SK-N-DZ (cell line): ENCODE measurements at places on chromosomes 16 and 17.

GRCh38 chr17:68302666-68303065 lies 11.4 kb downstream of the ARSG start:
- DNase-seq, result no peak

DNA sequence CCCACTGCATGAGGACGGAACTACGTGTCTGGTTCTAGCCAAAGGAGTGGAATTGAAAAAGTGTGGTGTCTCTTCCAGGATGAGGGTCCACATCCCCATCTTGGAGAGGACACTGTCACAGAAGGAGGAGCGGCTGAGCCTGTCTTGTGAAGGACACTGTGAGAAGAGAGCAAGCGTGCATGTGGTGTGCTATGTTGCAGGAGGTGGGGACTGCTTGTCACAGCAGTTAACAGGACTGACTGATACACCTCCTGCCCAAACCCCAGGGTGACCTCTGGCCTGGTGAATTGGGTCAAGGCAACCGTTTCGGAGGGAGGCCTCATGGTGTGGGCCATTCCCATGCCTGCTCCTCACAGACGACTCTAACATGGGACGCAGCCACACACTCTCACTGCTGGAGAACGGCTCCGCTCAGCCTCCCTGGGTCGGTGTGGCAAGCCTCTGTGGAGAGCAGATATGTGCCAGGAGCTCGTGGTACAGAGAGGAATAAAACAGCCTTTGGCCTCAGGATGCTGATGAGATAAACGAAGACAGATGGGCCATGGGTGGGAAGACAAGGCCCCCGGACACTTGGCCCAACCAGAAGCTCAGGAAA lies 56.4 kb upstream of the RBFOX3 start:
- no peak for DNase-seq

- DNase-seq, result no peak
These were observed 36.3 kb downstream of the SLC47A1 start for GRCh38 chr17:19569785-19570543.

- no peak for DNase-seq
These were observed 11.4 kb upstream of the ITGA3 start for GRCh38 chr17:50044483-50044882.

GRCh38 chr17:28982131-28982793 lies 23.6 kb downstream of the SEZ6 start:
- no peak for DNase-seq

GRCh38 chr17:63476854-63477479 lies at the start of gene ACE:
TSS of gene ACE (plus strand) at chr17:63477061. CDS start at chr17:63477095, 34 bp downstream.
- peak; percentile 75 for DNase-seq

DNA sequence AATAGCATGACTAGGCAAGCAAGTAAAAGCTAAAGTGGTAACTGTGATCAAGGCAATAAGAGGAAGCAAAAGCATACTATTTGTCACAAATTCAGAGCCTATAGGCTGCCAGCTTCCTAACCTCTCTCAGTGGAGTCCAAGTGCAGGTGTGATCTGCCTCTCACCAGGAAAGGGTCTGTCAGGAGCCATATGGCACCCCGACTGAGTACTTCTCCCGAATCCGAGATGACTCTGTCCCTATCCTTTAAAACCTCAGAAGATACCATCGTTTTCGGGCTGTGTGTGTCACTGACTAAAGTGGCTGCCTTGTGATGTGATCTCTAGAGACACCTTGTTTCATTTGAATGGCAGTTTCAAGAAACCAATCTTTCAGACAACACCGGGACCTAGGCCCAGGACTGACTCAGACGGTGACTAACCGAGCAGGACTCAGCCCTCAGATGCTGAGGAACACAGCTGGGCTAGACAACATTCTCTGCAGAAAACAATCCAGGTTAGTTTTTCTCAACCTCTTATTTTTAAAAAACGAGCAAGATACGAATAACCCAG lies 63.6 kb downstream of the SMG6 start:
- no peak for DNase-seq

GRCh38 chr16:70646260-70647241 lies at the start of gene IL34:
TSS of gene IL34 (plus strand) at chr16:70646559. CDS start at chr16:70646948, 389 bp downstream.
- DNase-seq, result peak; percentile 77

GRCh38 chr16:8866118-8866883 lies 2.5 kb downstream of the CARHSP1 start:
- DNase-seq, result peak; percentile 50

- DNase-seq, result no peak
These were observed 2.6 kb downstream of the WSB1 start for GRCh38 chr17:27296428-27296979.

- no peak for DNase-seq
These were observed 190.1 kb upstream of the HS3ST4 start for GRCh38 chr16:25501530-25502255.

- no peak for DNase-seq
These were observed 188.7 kb upstream of the MPHOSPH6 start for GRCh38 chr16:82358606-82359221.

- DNase-seq, result no peak
These were observed 15.6 kb upstream of the PDK2 start for GRCh38 chr17:50079334-50080095.

GRCh38 chr16:54921206-54921824 lies 9.3 kb upstream of the IRX5 start:
- no peak for DNase-seq

DNA sequence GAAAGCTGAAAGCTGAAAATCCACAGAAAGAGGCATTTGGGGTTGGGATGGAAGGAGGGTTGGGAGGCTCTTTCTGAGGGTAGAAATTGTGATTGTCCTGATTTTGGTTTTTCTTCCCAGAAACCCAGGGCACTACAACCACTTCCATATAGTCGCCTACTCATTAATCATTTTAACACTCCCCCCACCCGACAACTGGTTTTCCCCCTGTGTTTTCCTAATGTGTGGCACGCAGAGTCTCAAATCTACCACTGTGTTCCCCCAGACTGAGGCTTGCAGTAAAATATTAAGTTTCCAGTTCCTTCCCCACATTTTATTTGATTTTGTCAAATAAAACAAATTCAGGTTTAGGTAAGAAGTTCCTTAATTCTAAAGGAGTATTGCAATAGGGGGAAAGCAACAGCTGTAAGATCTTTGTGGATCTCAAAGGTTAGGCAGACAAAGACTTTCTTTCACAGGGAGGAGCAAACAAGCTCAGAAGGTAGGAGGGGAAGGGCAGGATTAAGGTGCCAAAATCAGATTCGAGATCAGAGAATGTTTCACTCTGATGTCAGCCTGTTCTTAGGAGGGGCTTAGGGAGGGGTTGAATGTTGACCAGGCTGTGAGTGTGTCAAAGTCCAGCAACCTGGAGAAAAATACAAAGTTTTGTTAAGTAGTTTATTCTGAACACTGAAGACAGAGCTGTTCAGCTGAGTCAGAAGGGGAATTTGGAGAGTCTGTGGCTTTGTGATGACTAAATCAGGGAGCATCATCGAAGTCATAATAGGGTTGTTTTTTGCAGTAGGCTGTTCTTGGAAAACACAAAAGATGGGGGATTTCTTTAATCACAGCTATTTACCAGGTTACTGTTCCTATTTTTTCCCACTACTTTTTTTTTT lies 3.6 kb downstream of the ZNF267 start:
- no peak for DNase-seq

DNA sequence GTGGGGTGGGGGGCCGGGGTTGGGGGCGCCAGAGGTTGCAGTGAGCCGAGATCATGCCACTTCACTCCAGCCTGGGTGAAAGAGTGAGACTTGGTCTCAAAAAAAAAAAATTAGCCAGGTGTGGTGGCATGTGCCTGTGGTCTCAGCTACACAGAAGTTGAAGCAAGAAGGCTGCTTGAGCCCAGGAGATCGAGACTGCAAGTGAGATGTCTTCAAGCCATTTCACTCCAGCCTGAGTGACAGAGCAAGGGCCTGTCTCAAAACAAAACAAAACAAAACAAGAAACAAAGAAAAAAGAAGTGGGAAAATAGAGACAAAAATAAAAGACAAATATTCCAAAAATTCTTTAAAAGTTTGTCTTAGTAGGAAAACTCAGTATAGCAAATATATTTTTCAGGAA lies 135.1 kb upstream of the CORO6 start:
- DNase-seq, result no peak

DNA sequence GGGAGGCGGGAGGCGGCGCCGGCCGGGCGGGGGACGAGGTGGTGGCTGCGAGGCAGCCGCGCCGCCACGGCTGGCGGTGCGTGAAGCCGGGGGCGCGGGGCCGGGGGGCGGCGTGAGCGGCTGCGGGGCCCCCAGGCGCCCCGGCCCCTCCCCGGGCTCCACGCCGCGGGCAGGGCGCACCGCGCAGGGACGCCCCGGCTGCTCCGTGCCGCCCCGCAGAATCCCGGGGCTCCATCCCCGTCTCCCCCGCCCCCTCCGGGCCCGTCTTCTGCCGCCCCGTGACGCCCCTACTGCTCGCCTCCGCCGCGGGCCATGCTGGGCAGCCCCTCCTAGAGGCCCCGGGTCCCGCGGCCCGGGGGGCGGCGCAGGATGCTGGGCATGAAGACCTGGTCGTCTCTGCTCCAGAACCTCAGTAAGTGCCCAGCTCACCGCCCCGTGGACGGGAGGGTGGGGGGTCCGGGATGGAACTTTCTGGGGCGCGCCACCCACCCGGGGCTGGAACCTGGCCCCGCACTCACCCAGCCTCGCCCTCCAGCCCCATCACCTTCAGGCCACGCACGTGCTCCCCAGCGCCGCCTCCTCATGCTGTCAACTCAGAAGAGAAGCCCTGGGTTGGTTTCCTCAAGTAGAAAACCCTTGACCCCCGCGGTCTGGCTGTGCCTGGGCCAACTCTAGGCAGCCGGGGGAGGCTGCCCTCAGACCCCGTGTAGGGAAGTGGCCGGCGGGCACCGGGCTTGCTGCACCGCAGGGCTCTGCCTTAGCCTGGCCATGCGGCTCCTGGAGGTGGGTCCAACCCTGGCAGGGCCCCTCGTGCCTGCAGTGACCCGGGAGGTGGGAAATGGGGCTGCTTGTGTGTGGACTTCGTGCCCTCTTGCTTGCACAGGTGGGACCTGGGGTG lies 150.2 kb upstream of the GSE1 start:
- no peak for DNase-seq

DNA sequence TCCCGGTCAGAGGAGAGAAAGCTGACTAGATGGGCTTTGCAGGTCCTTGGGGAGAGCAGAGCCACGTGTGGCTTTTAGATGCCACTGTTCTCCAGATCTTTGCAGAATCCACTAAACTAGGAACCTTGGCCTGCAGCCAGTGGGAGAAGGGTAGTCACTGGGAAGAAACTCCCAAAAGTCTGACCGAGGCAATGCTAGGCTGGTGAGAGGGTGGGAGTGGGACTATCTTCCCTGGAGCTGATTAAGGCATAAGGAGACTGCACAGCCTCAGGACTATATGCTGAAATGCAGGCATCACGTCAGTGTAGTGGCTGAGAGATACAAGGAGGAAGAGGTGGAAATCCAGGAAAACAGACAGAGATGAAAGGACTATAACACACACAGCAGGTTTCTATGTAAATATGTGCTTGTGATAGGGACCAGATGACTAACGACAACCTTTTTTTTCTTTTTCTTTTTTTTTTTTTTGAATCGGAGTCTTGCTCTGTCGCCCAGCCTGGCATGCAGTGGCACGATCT lies 2.2 kb upstream of the GSDMA start:
- no peak for DNase-seq

GRCh38 chr17:73387746-73388577 lies 76.2 kb upstream of the CDC42EP4 start:
- DNase-seq, result no peak

- DNase-seq, result no peak
These were observed 11.7 kb downstream of the CMTM3 start for GRCh38 chr16:66616169-66616568.

- DNase-seq, result no peak
These were observed 16.7 kb upstream of the IRF8 start for GRCh38 chr16:85882181-85882810.

DNA sequence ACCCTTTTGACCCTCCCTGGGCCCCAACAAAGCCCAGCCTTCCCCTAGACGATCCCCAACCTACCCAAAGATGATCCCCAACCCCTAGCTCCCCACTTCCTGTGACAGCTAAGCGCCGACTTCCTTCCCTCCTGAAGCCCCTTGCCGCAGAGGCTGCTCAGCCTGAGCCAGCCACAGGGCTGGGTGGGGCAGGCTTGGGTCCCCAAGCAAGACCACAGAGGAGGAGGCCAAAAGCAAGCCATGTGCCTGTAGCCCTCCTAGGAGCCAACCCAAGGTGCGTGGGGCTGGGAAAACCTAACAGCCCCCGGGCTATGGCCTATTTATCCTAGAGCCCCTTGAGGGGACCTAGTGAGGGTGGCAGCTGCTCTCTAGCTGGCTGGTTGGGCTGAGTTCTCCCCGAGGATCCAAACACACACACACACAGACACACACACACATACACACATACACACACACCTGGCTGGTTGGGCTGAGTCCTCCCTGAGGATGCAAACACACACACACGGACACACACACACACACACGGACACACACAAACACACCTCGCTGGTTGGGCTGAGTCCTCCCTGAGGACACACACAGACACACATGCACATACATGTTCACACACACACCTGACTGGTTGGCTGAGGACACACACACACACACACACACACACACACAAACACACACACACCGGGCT lies 4.8 kb downstream of the ARRB2 start:
- no peak for DNase-seq

DNA sequence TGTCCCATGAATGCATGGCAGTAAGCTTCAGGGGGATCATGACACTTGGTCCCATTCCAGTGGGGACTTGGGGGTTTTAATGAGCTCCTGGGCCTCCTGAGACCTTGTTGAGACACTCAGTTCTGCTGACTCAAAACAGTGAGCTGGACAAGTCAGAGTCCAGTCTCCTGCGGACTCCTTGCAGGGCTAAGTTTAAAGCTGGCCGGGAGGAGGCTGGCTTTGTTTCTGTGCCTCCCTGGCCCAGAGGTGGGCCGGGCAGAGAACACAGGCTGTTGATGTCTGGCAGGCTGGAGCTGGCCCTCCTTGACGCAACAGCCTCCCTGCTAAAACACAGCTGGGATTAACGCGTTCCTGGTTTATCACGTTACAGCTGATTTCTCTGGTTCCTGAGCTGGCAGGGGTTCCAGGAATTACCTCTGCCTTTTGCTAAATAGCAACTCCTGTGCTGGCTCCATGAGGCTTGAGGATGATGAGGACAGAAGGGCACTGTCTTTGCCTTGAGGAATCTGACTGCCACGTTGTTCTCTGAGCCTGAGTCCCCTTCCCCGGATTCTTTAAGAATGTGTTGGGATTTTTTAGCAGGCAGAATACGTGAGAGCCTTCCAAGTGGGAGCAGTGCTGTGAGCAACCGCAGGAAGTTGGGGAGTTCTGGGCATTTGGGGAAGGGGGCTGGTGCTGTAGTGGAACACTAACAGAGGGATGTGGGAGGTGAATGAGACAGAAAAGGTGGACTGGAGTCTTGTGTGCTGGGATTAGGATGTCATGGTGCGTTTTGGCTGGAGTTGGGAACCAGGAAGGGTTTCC lies 2.0 kb downstream of the GPT2 start:
- DNase-seq, result no peak

DNA sequence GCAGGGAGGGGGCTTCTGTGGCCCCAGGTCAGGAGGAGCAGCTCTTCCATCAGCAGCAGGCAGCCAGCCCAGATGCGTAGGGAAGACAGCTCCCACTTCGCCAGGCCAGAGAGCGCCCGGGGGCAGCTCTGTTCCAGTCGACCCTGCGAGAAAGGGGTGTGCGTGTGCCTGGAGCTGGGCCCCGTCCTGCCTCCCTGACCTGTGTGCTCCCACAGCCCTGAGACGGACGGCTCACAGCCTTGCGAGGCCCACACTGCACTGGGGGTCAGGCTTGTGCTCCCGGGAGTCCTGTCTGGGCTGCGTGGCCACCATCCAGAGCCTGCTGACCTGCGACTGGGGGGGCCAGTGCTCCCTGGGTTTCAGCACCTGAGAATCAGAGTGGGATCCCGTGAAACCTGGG lies 469 bp upstream of the MSLN start:
- DNase-seq, result no peak

- DNase-seq, result no peak
These were observed 64.3 kb downstream of the MYH11 start for GRCh38 chr16:15792563-15792971.
